ENCODE measurements at places on chromosomes 7 and 10.

GRCh38 chr10:96321822-96322221 is 17.6 kb downstream of the DNTT start:
- DNase-seq, result no peak

DNA sequence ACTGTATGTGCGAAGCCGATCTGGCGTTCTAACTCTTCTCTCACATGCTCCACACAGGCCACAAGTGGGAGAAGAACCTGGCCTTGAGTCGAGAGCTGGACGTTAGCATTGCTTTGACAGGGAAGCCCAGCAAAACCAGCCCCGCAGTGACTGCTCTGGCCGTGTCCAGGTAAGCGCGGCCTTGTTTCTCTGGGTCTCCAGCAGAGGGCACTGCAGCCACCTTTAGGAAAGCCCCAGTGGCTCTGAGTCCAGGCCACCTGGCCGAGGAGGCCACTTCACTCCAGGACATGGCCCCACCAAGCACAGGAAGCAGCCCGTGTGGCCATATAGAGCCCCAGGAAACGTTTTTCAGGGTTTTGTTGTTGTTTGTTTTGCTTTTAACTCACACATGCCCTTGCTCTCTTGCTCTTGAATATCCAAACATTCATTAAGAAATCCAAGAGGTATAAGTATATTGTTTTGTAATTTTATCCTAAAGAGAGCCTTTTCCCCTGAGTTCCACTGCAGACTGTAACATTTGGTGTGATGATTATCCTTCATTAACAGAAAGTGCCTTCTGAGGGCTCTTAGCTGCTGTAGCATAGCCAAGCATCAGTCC is 41.8 kb upstream of the LRRC18 start:
- no peak for DNase-seq

DNA sequence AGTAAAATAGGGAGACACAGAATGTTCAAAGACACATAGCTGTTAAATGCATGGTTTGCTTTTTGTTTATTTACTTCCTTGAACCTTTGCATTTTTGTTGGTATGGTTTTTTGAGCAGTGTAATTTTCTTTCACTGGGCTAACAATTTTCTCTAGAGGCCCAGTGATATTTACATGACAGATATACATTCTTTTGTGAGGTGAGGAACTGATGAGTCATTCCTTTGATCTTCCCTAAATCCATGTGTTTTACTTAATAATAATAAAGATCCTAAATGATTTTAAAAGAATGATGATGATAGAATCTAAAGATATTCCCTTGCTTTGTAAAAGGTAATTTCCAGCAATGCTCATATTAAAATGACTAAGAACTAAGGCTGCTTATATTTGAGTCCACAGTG is 188.5 kb upstream of the ANK3 start:
- DNase-seq, result no peak

GRCh38 chr7:48255046-48255445 is 83.8 kb downstream of the ABCA13 start:
- no peak for DNase-seq

DNA sequence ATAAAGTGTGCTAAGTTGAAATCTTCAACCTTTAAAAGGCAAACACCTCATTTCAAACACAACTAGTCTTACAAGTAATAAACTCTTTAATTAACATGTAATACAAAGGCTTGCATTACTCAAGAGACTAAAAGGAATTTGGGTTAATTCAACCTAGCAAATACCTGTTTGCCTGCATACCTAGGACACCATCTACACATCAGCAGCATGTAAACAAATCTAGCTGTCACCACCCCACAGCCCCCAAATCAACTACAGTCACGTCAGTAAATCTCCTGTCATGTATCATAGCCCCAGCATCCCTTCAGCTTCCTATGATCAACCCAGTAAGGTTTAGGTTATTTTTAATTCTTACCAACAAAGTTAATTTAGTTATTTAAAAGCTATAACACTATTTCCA is 33.5 kb downstream of the ZNF800 start:
- no peak for DNase-seq

DNA sequence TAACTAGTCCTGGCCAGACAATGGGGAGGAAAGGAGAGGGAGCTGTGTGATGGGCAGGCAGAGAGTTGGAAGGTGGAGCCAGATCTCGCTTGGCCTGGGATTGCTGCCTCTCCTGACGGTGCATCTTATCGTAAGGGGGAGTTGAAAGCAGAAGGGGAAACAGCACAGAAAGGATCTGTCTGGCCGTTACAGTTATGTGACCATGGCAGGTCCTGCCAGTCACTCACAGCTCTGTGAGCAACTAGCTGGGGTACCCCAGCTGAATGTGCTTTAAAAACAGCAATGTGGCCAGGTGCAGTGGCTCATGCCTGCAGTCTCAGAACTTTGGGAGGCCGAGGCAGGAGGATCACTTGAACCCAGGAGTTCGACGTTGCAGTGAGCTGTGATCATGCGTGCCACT is 8.1 kb downstream of the BLVRA start:
- DNase-seq, result no peak

GRCh38 chr10:36067748-36068147 is 425.7 kb upstream of the FZD8 start:
- DNase-seq, result no peak

- no peak for DNase-seq
Measured at GRCh38 chr7:151148319-151149259, 18.9 kb downstream of the GBX1 start.

- DNase-seq, result no peak
Measured at GRCh38 chr10:131636841-131637724, 263.7 kb upstream of the PPP2R2D start.

DNA sequence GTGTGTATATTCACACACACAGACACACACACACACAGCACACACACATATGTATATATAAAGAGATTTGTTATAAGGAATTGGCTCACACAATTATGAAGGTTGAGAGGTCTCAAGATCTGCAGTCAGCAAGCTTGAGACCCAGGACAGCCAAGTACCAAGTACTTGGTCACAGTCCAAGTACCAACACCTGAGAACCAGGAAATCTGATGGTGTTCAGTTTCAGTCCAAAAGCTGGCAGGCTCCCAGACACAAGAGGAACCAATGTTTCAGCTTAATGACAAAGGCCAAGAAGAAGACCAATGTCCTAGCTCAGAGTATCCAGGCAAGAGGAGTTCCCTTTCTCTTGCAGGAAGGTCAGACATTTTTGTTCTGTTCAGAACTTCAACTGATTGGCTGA is 780.2 kb downstream of the MAGI2 start:
- no peak for DNase-seq

- no peak for DNase-seq
Measured at GRCh38 chr10:49599546-49599945, 10.6 kb upstream of the SLC18A3 start.

DNA sequence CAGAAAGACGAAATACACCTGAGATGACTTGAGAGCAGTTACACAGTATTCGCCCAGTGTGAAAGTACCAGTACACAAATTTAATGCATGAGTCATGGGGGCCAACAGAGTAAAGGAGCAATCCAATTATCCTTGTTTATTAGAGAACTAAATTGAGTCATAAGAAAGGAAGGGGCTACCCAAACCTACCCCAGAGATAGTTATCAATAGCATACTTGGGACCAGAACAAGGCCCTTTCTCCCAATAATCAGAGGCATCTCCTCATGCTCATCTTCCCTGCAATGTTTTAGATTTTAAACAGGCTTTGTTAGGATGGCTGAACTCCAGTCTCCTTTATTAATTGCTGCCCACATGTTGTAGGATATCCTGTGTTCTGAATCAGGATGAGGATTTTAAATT is 239.7 kb upstream of the LRGUK start:
- no peak for DNase-seq

DNA sequence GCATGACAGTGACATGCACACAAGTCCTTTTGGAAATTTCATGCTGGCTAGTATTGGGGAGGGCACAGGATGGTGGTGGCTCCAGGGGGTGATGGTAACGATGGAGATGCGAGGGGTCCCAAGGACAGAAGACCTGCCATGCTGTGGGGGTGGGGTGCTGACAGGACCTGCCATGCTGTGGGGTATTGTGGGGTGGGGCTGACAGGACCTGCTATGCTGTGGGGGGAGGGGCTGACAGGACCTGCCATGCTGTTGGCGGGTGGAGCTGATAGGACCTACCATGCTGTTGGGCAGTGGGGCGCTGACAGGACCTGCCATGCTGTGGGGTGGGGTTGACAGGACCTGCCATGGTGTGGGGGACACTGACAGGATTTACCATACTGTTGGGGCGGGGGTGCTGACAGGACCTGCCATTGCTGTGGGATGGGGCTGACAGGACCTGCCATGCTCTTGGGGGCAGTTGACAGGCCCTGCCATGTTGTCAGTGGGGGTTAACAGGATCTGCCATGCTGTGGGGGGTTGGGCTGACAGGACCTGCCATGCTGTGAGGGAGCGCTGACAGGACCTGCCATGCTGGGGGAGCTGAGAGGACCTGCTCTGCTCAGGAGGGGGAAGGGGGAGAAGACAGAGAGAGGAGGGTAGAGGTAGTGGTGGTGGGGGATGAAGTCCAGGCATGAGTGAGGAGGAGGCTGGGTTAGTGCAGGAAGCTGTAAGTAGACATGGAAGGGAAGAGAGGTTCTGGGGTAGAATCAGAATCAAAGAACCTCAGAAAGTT is 36.2 kb upstream of the RET start:
- DNase-seq, result no peak

- no peak for DNase-seq
Measured at GRCh38 chr10:91162050-91162494, 58.4 kb upstream of the PCGF5 start.

- DNase-seq, result no peak
Measured at GRCh38 chr10:114855776-114856543, 34.4 kb downstream of the FHIP2A start.

- no peak for DNase-seq
Measured at GRCh38 chr7:30422922-30423321, 55.7 kb downstream of the NOD1 start.

GRCh38 chr7:91541641-91542040 is 277.4 kb downstream of the FZD1 start:
- DNase-seq, result no peak

- no peak for DNase-seq
Measured at GRCh38 chr7:1024876-1025742, 19.2 kb upstream of the GPR146 start.

- no peak for DNase-seq
Measured at GRCh38 chr10:91593366-91593765, 39.5 kb downstream of the PPP1R3C start.

- no peak for DNase-seq
Measured at GRCh38 chr10:44422153-44422552, 37.3 kb upstream of the CXCL12 start.

- DNase-seq, result no peak
Measured at GRCh38 chr7:105106473-105106872, 92.5 kb downstream of the KMT2E start.

GRCh38 chr10:74058071-74058470 is 60.2 kb downstream of the VCL start:
- no peak for DNase-seq

DNA sequence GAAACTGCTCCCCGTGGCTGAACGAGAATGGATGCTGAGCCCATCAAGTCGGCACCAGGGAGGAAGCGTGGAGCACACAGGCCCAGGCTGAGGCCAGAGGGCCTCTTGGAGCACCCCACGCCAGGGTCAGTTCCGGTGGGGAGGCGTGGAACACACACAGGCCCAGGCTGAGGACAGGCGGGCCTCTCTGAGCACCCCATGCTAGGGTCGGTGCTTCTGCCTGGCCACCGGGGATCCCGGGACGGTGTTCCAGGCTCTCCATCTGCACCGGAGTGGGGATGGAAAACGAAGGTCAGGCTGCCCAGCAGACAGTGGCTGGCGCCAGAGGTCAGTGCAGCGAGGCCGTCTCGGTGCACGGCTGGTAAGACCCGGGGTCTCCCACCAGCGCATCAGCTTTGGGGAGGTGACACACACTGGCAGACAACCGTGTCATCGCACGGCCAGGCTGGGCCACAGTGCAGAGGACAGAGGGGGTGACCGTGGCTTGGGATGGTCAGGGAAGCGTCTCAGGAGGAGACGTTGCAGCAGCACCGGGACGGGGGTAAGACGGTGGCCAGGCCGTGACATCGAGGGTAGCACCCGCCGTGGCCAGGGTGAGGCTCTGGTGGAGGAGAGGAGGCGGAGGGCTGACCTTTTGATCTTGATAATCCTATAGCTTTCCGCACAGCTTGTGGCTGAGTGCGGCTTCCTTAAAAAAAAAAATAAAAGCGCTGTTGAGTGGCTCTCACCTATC is 203.9 kb downstream of the ELFN1 start:
- DNase-seq, result no peak

GRCh38 chr10:31708474-31708873 is 220.2 kb downstream of the ARHGAP12 start:
- DNase-seq, result no peak

DNA sequence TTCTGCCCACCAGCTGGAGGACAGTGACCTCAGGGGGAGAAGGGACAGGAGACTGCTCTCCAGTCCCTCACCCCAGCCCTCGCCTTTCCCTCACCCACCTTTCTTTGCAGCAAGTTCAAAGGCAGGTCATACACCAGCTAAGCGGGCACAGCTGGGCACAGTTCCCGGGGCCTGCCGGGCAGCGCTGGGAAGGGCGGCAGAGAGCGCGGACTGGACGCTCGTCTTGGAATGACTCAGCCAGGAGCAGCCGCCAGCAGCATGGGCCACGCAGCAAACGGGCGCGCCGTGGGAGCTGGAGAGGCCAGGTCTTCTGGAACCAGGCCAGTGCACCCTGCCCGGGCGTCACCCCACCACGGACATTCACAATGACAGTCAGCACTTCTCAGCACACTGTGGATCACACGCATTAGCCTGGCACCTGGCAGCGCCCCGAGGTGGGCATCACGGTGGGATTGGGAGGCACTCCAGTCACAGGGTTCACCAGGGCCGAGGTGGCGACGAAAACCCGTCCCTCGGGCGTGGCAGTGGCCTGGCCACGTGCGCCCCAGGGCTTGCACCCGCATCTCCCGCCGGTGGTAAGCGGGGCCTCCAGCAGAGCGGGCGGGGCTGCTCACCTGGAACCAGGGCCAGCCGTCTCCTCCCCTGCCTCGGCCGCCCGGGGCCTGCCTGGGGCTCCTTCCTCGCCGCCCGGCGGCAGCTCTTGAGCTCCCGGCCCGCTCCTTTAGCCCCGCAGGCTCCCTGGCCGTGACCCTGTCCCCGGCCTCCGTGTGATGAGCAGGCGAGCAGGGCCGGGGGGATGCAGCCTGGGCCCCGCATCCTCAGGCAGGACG is 29.0 kb upstream of the WDFY4 start:
- DNase-seq, result no peak

Data from NCI-H1930 (cell line).